ENCODE measurements at places on chromosomes 11 and 22.

DNA sequence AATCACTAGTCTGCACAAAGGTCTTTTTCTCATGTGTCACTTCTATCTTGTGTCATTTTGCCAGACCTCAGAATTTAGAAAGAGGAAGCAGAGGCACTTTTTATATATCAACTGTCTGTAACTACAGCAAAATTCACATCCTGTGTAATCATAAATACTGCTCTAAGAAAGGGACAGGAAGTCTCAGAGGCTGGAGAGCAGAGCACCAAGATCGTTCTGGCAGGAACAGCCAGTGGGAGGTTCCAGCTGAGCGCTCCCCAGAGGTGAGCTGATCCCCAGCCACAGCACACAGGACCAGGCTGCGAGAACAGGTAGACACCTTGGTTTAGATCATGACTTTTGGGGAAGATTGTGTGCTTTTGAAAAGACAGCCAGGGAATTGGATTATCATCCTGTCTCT is at the start of gene MS4A7:
Gene MS4A7, plus strand, starts transcription at position 179 of the 400 bp plus-strand sequence. CDS start 4,610 bp downstream, outside the sequence.
- DNase-seq: peak; percentile 17

DNA sequence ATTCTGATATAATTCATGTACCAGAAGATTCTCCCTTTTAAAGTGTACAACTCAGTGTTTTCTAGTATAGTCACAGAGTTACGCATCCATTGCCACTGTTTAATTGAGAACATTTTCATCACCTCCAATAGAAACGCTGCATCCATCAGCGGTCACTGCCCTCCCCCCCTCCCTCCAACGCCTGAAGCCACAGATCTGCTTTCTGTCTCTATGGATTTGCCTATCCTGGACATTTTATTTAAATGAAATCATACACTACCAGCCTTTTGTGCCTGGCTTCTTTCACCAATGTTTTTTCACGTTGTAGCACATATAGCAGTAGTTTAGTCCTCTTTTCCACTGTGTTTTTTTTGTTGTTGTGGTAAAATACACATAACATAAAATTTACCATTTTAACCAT is 22.8 kb downstream of the TCP11L1 start:
- DNase-seq: no peak

- no peak for DNase-seq
Measured at GRCh38 chr11:100887659-100888058, 200.6 kb downstream of the ARHGAP42 start.

GRCh38 chr22:46367707-46368191 is 32.2 kb downstream of the TRMU start:
- DNase-seq: no peak

DNA sequence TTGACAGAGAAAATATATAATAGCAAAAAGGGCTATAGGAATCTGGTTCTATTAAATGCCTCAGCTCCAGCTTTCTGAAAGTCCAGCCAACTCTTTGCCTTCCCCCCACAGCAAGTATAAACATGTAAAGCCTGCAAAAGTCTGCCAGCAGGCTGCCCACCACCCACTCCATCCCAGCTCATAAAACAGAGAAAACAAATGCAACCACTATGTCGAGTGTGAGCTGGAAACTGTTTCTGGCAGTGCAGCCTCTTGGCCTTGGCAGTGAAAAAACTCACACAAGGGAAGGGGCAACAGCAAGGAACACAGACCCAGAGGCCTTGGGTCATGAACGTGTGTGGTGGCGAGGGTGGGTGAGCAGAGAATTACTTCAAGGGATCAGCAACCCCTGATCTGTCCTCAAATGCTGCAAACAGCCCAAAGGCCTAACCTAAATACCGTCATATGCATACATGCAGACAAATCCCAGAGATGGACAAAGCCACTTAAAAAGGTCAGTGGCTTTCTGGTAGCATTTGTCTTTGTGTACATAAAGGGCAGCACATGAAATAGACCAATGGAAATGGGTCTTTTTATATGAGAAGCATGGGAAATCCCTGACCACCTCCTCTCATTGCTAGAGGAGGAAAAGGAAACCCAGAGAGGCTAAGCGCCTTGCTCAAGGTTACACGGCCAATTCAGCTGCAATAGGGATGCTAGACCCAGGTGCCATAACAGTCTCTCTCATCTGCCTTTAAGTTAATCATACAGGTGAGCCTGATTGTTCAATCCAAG is 74.8 kb downstream of the NAT10 start:
- DNase-seq: no peak

DNA sequence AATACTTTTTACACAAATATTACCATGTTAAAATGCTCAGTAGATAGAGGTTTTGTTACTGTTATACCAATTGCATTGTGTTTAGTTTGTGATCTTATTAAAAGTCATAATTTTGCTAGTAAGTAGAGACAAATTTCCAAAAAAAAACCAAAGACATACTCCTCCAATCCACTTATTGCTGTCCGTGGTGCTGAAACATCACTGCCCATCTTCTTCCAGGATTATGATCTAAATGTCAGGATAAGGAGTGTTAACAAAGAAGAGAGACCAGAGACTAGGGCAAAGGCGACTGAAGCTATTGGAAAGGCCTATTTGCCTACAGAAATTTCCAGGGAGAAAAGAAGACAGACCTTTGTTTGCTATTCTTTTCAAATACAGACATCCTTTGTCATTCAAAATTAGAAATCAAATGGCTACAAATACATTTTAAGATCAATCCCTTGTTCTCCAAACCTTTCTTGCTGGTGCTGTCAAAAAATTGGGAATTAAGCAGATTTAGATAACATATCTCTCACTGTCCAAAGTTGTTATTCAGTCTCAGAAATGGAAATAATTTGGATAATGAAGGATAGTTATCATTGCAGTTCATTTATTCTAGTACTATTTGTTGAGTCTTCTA is 199.7 kb downstream of the C11orf91 start:
- peak; percentile 71 for DNase-seq

All from muscle of back (tissue), 13 donors.